MG63 (cell line): ENCODE measurements at places on chromosomes 16 and 17. TPM values are rescaled to one million over a fixed set of nuclear protein-coding genes. Genes with fewer than 3 reads are reported as not detected.

GRCh38 chr16:29680180-29680598 lies 1.2 kb downstream of the QPRT start:
- no peak for DNase-seq

Gene PYY
- total RNA-seq: not detected in 2 replicates

Gene RAB26
- not detected in 2 replicates for total RNA-seq

Gene KRTAP9-4
- not detected in 2 replicates for total RNA-seq
